Stimulated activated CD4-positive, alpha-beta T cell treated with anti-CD3 and anti-CD28 coated beads, TNF-alpha, amount 100 ng/mL, for 4 hours (primary cell): ENCODE measurements at places on chromosomes 4 and X.

- no peak for DNase-seq
Measured at GRCh38 chr4:82515705-82516104, 46.1 kb downstream of the TMEM150C start.

DNA sequence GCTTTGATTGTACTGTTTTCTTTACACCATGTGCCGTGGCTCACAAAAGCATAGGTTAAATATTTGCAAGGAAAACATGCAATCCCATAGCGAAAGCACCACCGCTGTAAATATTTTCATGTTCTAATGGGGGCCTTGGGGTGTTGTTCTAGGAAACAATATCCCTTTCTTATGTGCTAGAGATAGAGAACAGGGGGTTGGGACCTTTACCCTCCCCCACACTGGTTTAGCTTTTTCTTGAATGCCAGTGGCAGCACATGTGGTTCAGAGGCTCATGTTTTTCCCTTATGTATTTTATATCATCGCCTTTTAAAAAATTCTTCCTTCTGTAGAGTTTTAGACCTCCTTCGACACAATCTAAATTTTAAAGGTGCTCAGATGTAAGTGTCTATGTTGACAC, 422.6 kb upstream of the TENM3 start:
- DNase-seq = no peak

GRCh38 chr4:108619372-108620100, 840 bp upstream of the RPL34 start:
- DNase-seq = peak; percentile 9

DNA sequence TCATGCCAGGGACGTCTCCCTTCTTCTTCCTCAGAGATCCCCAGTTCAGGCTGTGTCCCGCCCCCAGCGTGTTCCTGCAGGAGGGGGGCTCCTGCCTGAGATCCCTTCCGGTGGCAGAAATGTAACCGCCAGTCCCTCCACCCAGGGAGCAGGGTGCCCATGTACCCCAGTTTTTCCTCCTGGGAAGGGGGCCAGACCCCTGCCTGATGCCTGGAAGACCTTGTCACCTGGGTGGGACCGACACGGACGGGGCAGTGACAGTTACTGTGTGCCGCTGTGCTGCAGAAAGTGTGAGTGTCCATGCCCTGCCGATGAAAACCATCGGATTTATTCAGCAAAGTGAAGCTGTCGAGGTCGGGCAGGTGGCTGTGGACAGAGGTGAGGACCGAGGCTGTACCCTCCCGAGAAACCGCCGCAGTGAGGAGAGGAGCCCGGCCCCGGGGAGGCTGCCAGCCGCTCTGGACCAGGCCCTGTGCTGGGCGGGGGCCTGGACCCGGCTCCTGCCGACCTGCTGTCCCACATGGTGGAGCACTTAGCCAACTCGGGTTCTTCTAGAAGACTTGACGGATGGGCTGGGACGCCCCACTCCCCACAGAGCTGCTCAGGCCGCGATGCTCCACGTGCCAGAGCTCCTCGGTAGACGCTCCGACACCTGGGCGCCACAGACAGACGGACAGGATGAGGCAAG, 36.7 kb upstream of the HMX1 start:
- DNase-seq = no peak

DNA sequence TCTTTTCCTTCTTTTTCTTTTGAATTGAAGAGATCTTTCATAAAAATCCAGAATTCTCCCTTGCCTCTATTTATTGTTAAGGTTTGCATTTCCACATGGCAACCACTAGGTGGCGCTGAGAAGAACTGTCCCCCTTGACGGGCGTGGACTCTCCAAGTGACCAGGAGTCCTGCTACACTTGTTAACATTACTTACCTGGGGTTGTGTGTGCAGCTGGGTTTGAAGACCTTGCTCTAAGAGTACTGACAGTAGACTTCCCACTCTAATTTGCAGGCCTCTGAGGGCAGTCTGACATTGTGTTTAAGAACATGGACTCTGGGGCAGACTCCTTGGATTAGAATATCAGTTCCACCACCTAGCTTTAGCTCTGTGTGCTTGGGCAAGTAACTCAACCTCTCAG, 52.8 kb downstream of the GPRIN3 start:
- peak; percentile 37 for DNase-seq

DNA sequence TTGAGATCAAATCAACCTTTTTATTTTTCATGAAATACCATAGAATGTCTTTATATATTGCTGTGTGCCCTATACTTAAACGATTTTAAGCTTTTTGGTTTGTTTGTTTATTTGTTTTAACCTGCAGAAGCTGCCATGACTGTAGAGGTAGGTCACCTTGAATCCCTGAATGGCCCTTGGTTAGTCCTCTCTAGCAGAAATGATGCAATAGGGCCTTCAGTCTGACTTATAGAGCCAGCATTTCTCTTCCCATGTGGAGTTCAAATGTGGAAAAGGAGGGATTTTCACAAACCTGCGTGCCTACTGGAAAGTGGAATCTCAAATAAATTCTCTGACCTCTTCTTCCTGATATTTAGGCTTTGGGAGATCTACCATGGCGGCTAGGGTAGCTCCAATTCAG, 327.9 kb downstream of the MAPK10 start:
- DNase-seq = no peak

GRCh38 chr4:2458546-2459491, 10.1 kb upstream of the RNF4 start:
- no peak for DNase-seq

DNA sequence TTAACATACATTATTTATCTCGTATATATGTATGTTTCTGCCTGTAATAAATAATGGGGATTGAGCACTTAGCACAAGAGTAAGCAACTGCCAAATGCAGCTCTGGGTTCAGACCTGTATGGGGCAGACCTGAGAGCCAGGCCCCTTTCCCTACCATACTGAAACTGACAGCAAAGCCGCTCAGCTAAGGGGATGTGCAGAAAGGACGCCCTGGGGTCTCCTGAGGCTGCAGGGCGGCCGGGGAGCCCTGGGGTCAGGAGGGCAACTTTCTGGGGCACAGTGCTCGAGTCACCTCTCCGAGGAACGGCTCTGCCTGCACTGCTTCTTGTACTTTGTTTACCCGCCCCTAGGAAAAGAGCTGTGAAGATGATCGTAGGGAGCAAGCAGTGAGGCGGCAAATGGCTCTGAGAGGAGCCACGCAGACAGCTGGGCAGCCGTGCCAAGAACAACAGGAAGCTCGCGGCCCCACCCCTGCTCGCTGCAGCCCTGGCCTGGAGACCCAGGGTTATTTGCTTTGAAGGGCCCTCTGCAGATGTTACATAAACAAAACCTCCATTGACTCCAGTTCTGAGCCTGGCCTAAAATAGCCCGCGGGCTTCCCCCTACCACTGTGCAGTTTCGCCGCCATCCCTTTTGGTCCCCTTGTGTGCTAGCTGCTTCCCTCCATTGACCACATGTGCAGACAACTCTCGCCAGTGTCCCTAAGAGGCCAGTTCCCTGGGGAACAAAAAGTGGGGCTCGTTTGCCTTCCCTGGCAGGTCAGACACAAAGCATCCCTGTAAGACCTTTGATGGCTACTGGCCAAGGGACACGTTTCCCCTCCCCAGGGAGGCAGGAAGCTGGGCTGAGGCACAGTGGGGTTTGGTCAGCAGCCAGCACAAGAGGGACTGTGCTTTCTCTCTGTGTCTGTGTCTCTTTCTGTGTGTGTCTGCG, 111.3 kb upstream of the LNX1 start:
- no peak for DNase-seq

DNA sequence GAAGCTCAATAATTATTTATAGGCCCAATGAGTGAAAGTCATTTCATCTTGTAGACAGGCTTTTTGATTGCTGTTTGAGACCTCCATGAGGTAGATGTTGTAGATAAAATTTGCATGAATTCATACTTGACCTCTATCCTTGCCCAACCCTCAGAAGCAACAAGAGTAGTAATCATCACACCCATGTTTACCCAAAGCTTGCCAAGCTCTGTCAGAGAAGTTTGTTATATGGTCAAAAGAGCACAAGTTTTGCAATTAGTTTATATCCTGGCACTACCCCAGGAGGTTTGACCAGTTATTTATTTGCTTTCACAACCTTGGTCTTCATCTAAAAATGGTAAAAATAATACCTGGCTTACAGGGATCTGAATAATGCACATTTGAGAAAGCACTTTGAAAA, 20.7 kb downstream of the ADH7 start:
- no peak for DNase-seq

DNA sequence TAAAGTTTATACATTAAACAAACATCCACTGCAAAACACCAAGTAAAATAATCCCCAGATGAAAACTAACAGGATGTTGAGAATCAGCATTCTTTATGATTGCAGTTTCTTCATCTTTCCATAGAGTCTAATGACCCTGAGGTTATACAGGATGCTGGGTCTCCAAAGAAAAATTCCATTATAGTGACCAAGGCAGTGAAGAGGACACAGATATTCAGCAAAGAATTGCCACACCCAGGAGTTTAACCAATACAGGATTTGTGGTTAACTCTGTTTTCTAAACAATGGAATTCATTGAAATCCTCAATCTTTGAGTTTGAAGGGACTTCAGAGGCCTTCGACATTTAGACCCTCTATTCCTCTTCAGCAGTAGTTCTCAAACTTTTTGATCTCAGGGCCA, 76.2 kb upstream of the ESX1 start:
- no peak for DNase-seq

GRCh38 chrX:31331015-31331414, 259.2 kb upstream of the FTHL17 start:
- DNase-seq = no peak

GRCh38 chrX:850471-850916, 219.9 kb downstream of the SHOX start:
- no peak for DNase-seq

GRCh38 chr4:140756319-140757231, at the start of gene TBC1D9:
TBC1D9 (minus strand) TSS chr4:140756385; CDS start chr4:140756045, 340 bp downstream.
- no peak for DNase-seq
